ENCODE measurements at places on chromosomes 13 and 19. TPM values are rescaled to one million over a fixed set of nuclear protein-coding genes. Genes with fewer than 3 reads are reported as not detected.

ZNF709 gene
- total RNA-seq = 2.6 TPM

ZNF528 gene
- total RNA-seq = 20.8 TPM

ZNF730 gene
- 11.9 TPM for total RNA-seq

PTBP1 gene
- total RNA-seq = 256 TPM

LMTK3 gene
- total RNA-seq = 10.7 TPM

C19orf33 gene
- 32.0 TPM for total RNA-seq

CEACAM1 gene
- 11.2 TPM for total RNA-seq

TEX26 gene
- total RNA-seq = not detected

GNA15 gene
- 36.0 TPM for total RNA-seq

CAPS gene
- total RNA-seq = 333 TPM

LILRA1 gene
- total RNA-seq = 8.3 TPM

PRR20D gene
- total RNA-seq = not detected

SAE1 gene
- total RNA-seq = 55.9 TPM

APOC4 gene
- total RNA-seq = not detected

GRK1 gene
- total RNA-seq = not detected

HSD17B14 gene
- total RNA-seq = 17.9 TPM

SHISA2 gene
- total RNA-seq = 13.2 TPM

IGFL3 gene
- not detected for total RNA-seq

All from lung (tissue), 17 donors.